Fibroblast of upper back skin (primary cell): ENCODE measurements at places on chromosomes 12 and 14.
A peak's percentile ranks its signal among the peaks of the same experiment; 100 is the strongest.

GRCh38 chr14:56490379-56490778, 89.2 kb upstream of the TMEM260 start:
- peak; percentile 35 for DNase-seq

GRCh38 chr14:81432219-81432661, 32.1 kb upstream of the STON2 start:
- peak; percentile 9 for DNase-seq

DNA sequence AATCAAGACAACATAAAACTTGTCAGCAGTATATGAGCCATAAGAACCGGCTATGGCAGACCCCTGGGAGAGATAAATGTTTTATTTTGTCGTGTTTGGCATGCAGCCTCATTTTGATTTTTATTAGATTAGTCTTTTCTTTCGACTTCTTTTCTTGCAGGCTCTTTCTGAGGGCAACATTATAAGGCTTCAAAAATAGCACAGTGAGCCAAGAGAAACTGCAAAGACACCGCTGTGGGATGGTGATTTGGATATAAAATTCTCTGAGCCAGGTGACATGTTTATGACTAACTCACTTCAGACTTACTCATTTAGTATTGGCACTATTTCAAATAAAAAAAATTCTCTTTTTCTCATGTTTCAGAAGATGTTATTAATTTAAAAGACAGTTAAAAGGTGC, 96.8 kb upstream of the PKP2 start:
- DNase-seq, result no peak

- DNase-seq, result peak; percentile 7
Observed at GRCh38 chr14:62655166-62655565, 390.1 kb downstream of the KCNH5 start.

DNA sequence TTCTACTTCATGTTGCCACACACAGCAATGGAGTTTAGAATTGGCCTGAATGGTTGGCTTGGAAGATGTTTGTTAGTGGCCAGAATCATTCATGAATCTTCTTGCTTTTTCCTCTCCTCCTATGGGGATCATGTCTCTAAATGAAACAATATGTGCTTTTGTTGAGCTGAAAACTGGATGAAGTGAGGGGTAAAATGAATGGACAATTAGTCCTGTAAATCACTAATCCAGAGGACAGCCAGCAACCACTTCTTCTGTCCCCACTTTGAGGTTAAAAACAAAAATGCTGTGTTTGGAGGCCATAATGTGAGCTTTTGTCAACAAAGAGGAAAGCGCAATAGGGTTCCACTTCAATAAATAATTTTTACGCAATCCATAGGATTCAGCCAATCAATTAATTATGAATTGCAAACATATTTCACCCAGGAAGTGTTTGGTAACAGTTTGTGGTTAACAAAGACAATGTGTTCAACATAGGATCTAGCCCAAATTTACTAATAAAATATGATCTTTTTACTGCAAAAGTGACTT, 30.3 kb upstream of the AMIGO2 start:
- DNase-seq, result no peak

DNA sequence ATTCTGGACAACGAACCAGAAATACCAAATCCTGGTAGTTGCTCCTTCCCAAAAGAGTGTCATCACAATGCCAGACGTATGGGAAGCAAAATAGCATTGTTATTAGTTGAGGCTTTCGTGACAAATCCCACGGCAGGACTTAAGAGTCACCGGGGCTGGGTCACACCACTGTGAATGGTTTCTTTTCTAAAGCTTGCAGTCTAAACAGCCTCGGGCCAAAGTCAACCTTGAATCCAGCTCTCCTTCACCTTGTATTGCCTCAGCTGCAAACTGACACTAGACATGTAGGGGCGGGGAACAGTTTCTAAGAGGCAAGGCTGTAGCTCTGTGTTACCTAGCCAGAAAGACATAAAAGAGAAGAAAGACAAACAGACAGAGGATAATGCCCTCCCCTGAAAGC, 734.8 kb downstream of the MED13L start:
- no peak for DNase-seq

DNA sequence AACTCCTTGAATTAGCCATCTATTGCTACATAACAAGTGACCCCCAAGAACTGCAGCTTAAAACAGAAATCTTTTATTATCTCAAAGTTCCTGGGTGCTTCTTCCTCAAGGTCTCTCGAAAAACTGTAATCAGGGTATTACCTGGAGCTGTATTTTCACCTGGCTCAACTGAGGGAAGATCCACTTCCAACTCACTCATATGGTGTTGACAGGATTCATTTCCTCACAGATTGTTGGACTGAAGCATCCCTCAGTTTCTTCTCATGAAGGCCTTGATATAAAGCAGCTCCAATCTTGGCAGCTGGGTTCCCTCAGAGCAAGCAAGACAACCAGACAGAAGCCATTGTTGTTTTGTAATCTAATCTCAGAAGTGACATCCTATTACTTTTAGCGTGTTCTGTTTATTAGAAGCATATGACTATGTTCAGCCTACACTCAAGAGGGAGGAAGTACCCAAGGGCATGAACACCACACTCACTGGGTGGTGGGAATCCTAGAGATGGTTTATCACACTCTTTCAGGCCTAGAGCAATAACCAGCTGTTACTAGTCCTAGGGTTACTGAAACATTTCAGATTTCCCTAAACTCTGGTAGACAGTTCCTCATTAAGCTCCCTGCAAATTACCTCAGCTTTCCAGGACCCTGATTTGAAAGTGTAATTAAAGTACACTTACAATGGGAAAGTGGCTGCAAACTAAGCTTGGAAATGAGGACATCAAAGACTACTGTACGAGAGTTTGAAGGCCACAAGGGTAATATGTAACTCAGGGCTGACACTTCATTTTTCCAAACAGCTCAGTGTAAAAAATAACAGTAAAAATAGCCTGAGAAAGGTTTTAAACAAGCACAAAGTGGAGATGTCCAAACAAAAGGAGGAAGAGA, 222.2 kb downstream of the SEC23A start:
- DNase-seq, result no peak

GRCh38 chr14:82394916-82395315, 861.3 kb upstream of the SEL1L start:
- DNase-seq, result no peak

GRCh38 chr12:4943067-4943937, 33.6 kb downstream of the KCNA1 start:
- DNase-seq, result no peak
